ENCODE measurements at places on chromosomes 11 and 22. TPM values are rescaled to one million over a fixed set of nuclear protein-coding genes. Genes with fewer than 3 reads are reported as not detected.
A peak's percentile ranks its signal among the peaks of the same experiment; 100 is the strongest.

HSPB2 gene
- total RNA-seq = not detected

KRTAP5-10 gene
- not detected for total RNA-seq

HTR3B gene
- not detected for total RNA-seq

SLC22A8 gene
- not detected for total RNA-seq

- H3K4me1 ChIP-seq = peaks cover 8% of the 10 kb centered on the region
- no peak for DNase-seq
- no peak overlapping the region for H3K4me3 ChIP-seq
- H3K27ac ChIP-seq = no peak overlapping the region
- H3K36me3 ChIP-seq = no peaks in the 10 kb centered on the region
Measured at GRCh38 chr22:42670921-42671709, 21.9 kb upstream of the CYB5R3 start.

DNA sequence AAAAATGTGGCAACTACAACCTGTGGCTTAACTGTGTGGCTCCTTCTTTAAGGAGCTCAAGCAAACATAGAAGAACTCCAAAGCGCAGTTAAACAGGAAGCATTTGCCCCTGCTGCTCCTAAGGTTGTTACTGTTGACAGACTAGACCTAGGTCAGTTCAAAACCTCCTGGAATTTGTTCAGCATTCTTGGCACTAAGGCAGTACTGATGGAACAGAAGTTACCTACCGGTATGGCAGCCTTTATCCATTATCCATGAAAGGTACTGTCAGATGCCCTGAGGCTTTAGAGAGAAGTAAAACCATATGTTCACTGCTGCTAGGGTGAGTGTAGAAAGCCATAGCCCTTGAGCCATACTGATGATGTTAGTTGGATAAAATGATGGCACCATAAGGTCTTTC lies 916.5 kb upstream of the FAT3 start:
- no peaks in the 10 kb centered on the region for H3K36me3 ChIP-seq
- H3K27ac ChIP-seq = no peak overlapping the region
- H3K4me1 ChIP-seq = no peaks in the 10 kb centered on the region
- H3K27me3 ChIP-seq = no peaks in the 10 kb centered on the region
- no peak overlapping the region for H3K4me3 ChIP-seq

GRCh38 chr11:67731583-67731982 lies 57.2 kb upstream of the ALDH3B2 start:
- peaks cover 25% of the 10 kb centered on the region for H3K4me1 ChIP-seq
- peaks cover 16% of the 10 kb centered on the region for H3K27me3 ChIP-seq
- H3K36me3 ChIP-seq = no peaks in the 10 kb centered on the region
- peak overlapping the region; percentile 55 for H3K4me3 ChIP-seq
- H3K27ac ChIP-seq = no peak overlapping the region

Measured in activated naive CD4-positive, alpha-beta T cell treated with anti-CD3 and anti-CD28 coated beads for 36 hours (primary cell).